A549 treated with GW870086 at 1 μM for 4 hours (cell line): ENCODE measurements at places on chromosomes 12 and 14. TPM values are rescaled to one million over a fixed set of nuclear protein-coding genes. Genes with fewer than 3 reads are reported as not detected.

PTGER2 gene
- total RNA-seq = 2.2 to 3.8 TPM (median 3.2 TPM) in 5 replicates

PLEKHG7 gene
- 0.07 TPM in 1 of 5 replicates, not detected in the others for total RNA-seq

LAG3 gene
- 0.94 to 2.1 TPM (median 1.5 TPM) in 5 replicates for total RNA-seq

FRMD6 gene
- 32.2 to 44.2 TPM (median 38.7 TPM) in 5 replicates for total RNA-seq

CDK4 gene
- 237 to 291 TPM (median 246 TPM) in 5 replicates for total RNA-seq

GPHN gene
- total RNA-seq = 10.6 to 15.2 TPM (median 11.5 TPM) in 5 replicates

BCL2L2 gene
- total RNA-seq = 14.6 to 20.4 TPM (median 18.5 TPM) in 5 replicates

CCDC198 gene
- total RNA-seq = 1.9 to 3.0 TPM (median 2.7 TPM) in 5 replicates

CELA1 gene
- not detected in 5 replicates for total RNA-seq

PZP gene
- total RNA-seq = not detected in 5 replicates

HSPB8 gene
- total RNA-seq = 15.4 to 26.7 TPM (median 20.2 TPM) in 5 replicates

GPR132 gene
- 0.56 to 0.87 TPM (median 0.69 TPM) in 5 replicates for total RNA-seq

CEBPE gene
- not detected in 5 replicates for total RNA-seq

MUCL1 gene
- total RNA-seq = not detected in 5 replicates

SSTR1 gene
- total RNA-seq = 0.03 TPM in 1 of 5 replicates, not detected in the others

INF2 gene
- total RNA-seq = 81.9 to 126 TPM (median 122 TPM) in 5 replicates

GNPNAT1 gene
- 42.7 to 55.9 TPM (median 51.0 TPM) in 5 replicates for total RNA-seq

TTC6 gene
- total RNA-seq = 0.18 to 0.75 TPM (median 0.50 TPM) in 4 of 5 replicates, not detected in the other

PLEKHD1 gene
- total RNA-seq = 0.03 to 0.07 TPM (median 0.03 TPM) in 3 of 5 replicates, not detected in the others

CKB gene
- 116 to 147 TPM (median 130 TPM) in 5 replicates for total RNA-seq

WNT1 gene
- 0.24 TPM in 1 of 5 replicates, not detected in the others for total RNA-seq

TAS2R19 gene
- 0.15 TPM in 1 of 5 replicates, not detected in the others for total RNA-seq

GARIN6 gene
- total RNA-seq = not detected in 5 replicates

GUCY2C gene
- total RNA-seq = 0.03 TPM in 1 of 5 replicates, not detected in the others

GYS2 gene
- not detected in 5 replicates for total RNA-seq

TAS2R13 gene
- not detected in 5 replicates for total RNA-seq

FOXG1 gene
- total RNA-seq = 0.10 to 0.19 TPM (median 0.14 TPM) in 5 replicates

C12orf60 gene
- 1.5 to 2.4 TPM (median 1.8 TPM) in 5 replicates for total RNA-seq

TPI1 gene
- total RNA-seq = 1,472 to 1,683 TPM (median 1,669 TPM) in 5 replicates

GLIPR1L1 gene
- not detected in 5 replicates for total RNA-seq

RNASE7 gene
- not detected in 5 replicates for total RNA-seq

SYCP3 gene
- 0.17 to 0.18 TPM in 2 of 5 replicates, not detected in the others for total RNA-seq

CLEC9A gene
- not detected in 5 replicates for total RNA-seq

KRT79 gene
- 0.09 to 0.20 TPM in 2 of 5 replicates, not detected in the others for total RNA-seq

MAP3K9 gene
- 4.2 to 6.7 TPM (median 6.1 TPM) in 5 replicates for total RNA-seq

ERP27 gene
- total RNA-seq = not detected in 5 replicates

INHBC gene
- not detected in 5 replicates for total RNA-seq

LRTM2 gene
- total RNA-seq = 0.03 to 0.05 TPM in 2 of 5 replicates, not detected in the others

BCL7A gene
- 9.6 to 12.2 TPM (median 11.6 TPM) in 5 replicates for total RNA-seq

RFX4 gene
- total RNA-seq = not detected in 5 replicates

CLEC2D gene
- 0.35 to 1.3 TPM (median 0.65 TPM) in 5 replicates for total RNA-seq

MANSC4 gene
- total RNA-seq = not detected in 5 replicates

HOXC10 gene
- total RNA-seq = 2.1 to 4.3 TPM (median 2.5 TPM) in 5 replicates

PLEKHA5 gene
- 5.1 to 8.4 TPM (median 7.6 TPM) in 5 replicates for total RNA-seq

CCDC177 gene
- 0.02 to 0.07 TPM (median 0.06 TPM) in 3 of 5 replicates, not detected in the others for total RNA-seq

RTL1 gene
- 0.19 to 0.30 TPM (median 0.24 TPM) in 5 replicates for total RNA-seq

CYP46A1 gene
- 0.07 to 0.42 TPM (median 0.16 TPM) in 5 replicates for total RNA-seq

ZNF384 gene
- total RNA-seq = 50.8 to 60.2 TPM (median 56.8 TPM) in 5 replicates

NDUFA9 gene
- 109 to 117 TPM (median 116 TPM) in 5 replicates for total RNA-seq

FGD6 gene
- 12.5 to 17.3 TPM (median 15.1 TPM) in 5 replicates for total RNA-seq

MYF5 gene
- not detected in 5 replicates for total RNA-seq

CD163L1 gene
- 0.17 to 0.74 TPM (median 0.33 TPM) in 5 replicates for total RNA-seq

GMFB gene
- 32.4 to 71.7 TPM (median 43.2 TPM) in 5 replicates for total RNA-seq

GLT8D2 gene
- total RNA-seq = 0.09 to 0.59 TPM (median 0.25 TPM) in 5 replicates

OTOGL gene
- total RNA-seq = not detected in 5 replicates
